Airway epithelial cell (primary cell): ENCODE measurements at places on chromosomes 2 and 18. TPM values are rescaled to one million over a fixed set of nuclear protein-coding genes. Genes with fewer than 3 reads are reported as not detected.

ADGRF3 gene
- total RNA-seq, result not detected in 2 replicates

PDE11A gene
- total RNA-seq, result not detected in 2 replicates

MYL1 gene
- total RNA-seq, result not detected in 2 replicates

DSG1 gene
- 46.9 and 48.9 TPM in 2 replicates for total RNA-seq

GAREM2 gene
- 0.05 and 0.42 TPM in 2 replicates for total RNA-seq

KLHL30 gene
- 0.07 TPM in 1 of 2 replicates, not detected in the other for total RNA-seq

TANC1 gene
- 34.1 and 43.0 TPM in 2 replicates for total RNA-seq
